Fibroblast of skin of back (primary cell): ENCODE measurements at places on chromosomes 4 and X.

DNA sequence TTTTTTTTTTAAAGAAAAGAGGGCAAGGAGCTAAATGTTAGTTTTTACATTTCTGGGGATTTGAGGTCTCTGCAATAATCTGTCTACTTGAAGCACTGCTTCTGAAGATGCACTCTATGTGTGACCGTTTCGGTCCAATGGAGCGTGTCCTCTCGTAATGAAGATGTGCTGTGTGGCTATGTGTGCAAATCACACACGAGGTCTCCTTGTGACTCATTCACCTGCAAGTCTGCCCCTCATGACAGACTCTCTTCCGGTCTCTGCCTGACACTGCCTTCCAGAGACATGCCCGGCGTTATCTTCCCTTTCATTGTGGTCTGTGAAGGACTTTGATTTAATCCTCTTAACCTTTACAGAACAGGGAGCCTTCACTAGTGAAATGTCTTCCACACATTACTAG lies 84.3 kb downstream of the TRAM1L1 start:
- no peak for DNase-seq

- DNase-seq = no peak
Measured at GRCh38 chr4:57076646-57077045, 33.5 kb downstream of the IGFBP7 start.

GRCh38 chrX:39631276-39632229 lies 466.2 kb downstream of the BCOR start:
- DNase-seq = no peak

GRCh38 chrX:132821974-132822633 lies 136.3 kb downstream of the HS6ST2 start:
- DNase-seq = no peak

GRCh38 chrX:116872931-116873330 lies 410.2 kb upstream of the CT83 start:
- peak; percentile 7 for DNase-seq

- no peak for DNase-seq
Measured at GRCh38 chrX:132758759-132759158, 199.7 kb downstream of the HS6ST2 start.

GRCh38 chrX:155048977-155049619 lies 21.8 kb downstream of the CMC4 start:
- DNase-seq = peak; percentile 34

DNA sequence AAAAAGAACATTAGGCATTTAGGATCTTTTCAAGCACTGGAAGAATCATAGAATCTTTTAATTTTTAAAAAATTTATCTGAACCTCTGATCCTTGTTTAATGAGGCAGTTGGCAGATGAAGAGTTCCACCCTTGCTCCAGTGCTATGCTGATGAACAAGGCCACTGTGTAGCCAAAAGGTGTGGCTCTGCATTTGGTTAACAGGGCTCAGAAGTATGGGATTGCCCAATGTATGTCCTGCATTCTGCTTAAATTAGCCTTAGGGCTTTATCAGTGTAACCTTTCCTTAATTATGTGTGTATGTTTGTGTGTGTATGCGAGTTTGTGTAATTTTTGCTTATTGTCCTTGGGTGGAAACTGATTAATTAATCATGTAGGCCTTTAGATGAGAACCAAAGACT lies 43.3 kb upstream of the PPM1K start:
- DNase-seq = no peak

GRCh38 chrX:42952621-42953020 lies 174.7 kb upstream of the PPP1R2C start:
- DNase-seq = no peak

- peak; percentile 36 for DNase-seq
Measured at GRCh38 chrX:20637351-20637750, 370.6 kb upstream of the RPS6KA3 start.

DNA sequence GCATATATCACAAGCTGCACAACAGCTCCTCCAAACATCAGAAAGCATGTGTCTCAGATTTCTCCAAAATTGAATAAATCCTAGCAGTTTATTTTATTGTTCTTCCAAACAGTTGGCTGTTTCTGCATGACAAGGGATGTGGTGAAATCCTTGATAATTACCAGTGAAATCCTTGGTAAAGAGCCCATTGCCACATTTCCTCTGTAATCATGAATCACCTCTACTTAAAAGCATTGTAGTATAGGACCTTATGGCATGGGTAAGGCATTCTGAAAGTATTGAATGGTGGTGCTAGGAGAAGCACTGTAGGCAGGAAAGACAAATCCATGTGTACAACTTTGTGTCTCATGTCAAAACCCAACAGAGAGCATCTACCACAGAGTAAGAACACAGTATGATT lies 135.8 kb upstream of the NDST3 start:
- DNase-seq = no peak

DNA sequence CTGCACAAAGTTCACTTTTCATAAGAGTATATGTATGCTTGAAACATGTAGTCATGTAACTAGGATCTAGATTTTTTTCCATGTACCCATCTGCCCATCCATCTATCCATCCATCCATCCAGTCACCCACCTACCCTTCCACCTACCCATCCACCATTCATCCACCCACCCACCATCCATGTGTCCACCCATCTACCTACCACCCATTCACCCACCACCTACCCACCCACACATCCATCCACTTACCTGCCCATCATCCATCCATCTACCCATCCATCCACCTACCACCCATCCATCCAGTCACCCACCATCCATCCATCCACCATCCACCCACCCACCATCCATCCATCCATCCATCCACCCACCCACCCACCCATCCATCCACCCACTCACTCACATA lies 121.8 kb upstream of the PSAPL1 start:
- DNase-seq = no peak

DNA sequence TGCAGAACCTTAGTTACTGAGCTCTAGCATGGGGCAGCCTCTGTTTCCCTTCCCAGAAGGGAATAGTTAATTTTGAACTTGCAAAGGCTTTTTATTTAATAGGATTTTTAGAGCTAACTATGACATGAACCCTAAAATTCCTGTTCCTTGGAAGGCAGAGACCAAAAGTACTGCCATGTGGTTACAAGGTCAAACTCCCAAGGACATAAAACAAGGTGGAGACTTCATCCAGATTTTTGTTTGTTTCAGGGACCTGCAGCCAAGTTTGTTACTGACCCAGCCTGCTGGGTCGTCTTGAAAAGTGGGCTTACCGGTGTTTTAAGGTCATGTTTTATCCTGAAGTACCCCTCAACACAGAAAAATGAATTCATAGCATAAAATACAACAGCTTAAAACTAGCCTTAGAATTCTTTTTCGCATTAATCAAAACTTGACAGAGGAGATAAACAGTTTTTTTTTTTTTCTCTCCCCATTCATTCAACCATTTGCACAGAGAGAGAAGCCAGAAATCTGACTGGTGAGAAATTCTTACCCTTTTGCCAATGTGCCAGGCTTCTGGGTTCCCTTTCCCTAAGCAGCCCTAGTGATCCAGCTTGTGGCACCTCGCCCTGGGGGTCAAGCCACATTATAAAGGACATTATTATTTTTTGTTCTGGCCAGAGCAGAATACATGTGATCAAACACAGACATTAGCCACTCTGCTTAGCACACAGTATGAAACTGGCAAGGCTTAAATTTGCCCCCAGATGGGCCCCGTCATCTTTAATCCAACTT lies 21.5 kb upstream of the GRPEL1 start:
- no peak for DNase-seq

DNA sequence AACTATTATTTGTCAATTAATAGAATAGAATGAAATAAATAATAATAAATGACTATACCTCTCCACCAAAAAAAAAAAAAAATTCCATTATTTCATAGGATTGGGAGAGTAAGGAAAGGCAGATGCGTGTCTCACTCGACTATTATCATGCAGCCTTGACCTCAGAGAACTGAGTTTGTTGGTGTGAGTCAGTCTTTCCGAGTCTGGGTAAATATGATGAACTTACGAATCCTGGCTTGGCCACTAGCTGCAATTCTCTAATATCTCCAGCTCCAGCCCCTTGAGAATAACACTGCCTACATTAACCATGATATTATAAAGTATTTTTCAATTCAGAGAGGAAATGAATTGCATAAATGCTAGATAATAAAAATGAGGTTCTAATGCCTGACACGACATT lies 46.6 kb upstream of the DHX15 start:
- DNase-seq = peak; percentile 39

DNA sequence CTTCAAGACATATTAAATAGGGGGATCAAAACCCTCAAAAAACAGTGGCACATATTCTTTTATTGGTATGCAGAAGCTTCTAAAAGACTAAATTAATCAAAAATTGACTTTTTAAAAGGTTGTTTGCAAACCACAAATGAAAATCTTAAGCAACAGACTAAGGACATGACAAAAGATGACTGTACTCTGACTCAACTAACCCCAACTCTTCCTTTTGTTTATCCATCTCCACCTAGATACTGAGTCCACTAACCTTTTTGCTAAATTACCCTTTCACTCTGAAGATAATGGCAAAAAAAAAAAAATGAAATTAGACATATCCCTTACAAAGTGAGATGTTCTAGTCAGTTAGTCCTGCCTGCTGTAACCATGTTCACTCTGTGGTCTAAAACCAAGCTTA lies 91.6 kb upstream of the NLRP2B start:
- DNase-seq = no peak

DNA sequence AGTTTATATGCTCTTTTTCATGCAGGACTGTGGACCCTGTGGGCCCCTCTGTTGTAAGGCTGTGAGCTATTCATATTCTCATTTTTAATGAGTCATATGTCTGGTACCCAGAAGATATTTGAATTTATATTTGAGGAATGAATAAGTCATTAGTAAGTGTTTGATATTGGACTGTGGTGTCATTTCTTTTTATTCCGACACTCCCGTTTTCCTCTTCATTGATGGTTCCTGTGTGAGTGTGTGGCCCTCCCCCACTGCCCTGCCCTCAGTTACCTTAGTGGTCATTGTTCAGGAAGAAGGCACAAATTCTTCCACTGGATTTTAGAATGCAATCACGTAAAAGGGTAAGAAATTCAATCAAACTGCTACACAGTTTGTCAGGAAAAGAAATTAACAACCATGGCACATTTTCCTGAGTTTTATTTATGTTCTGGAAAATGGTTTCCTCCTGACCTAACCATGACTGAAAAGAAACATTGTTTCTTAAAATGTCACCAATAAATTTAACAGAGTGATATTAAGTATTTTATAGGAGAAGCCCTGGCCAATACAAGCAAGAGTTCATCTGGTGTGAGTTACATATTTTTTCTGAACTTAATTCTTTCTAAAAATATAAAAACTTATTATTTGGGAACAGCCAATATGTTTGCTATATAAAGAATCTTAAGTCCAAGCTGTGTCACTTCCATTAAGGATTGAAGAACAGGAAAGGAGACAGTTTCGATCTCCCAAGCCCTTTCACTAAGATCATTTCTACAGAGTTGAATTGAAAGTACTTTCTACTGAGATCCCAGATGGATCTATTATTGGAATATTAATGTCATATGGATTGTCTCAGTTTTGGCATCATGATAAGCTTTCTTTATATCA lies 370.5 kb upstream of the ANXA10 start:
- DNase-seq = peak; percentile 67

DNA sequence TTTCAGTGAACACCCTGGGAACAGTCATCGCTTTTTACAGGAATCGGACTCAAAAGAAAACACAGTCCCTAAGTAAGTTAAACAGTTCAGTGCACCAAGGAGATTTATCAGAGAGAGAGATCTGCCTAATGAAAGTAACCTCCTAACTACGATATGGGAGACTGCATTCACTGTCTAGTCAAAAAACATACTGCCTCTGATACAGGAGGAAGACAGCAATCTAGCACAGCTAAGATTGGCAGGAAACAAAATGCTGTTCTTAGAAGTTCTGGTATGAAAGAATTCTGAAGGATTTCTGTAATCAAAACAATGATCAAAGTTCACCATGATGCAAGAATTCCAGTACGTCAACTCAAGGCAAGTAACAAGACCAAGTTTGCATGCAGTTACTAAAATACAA lies 92.8 kb downstream of the MAML3 start:
- DNase-seq = peak; percentile 48

- peak; percentile 48 for DNase-seq
Measured at GRCh38 chrX:23694606-23695005, 27.3 kb downstream of the PRDX4 start.

DNA sequence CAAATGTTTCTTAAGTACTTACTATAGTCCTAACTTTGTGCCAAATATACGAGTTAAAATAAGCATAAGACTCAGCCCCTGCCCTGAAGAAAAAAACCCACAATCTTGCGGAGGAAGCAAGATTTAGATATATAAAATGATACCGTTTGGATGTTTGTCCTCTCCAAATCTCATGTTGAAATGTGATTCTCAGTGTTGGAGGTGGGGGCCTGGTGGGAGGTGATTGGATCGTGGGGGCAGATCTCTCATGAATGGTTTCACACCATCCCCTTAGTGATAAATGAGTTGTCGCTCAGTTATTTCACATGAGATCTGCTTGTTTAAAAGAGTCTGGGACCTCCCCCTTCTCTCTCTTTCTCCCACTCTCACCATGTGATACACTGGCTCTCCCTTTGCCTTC lies 28.7 kb downstream of the EFHC2 start:
- no peak for DNase-seq

- DNase-seq = peak; percentile 28
Measured at GRCh38 chr4:130689181-130689580, 1593.2 kb downstream of the C4orf33 start.

DNA sequence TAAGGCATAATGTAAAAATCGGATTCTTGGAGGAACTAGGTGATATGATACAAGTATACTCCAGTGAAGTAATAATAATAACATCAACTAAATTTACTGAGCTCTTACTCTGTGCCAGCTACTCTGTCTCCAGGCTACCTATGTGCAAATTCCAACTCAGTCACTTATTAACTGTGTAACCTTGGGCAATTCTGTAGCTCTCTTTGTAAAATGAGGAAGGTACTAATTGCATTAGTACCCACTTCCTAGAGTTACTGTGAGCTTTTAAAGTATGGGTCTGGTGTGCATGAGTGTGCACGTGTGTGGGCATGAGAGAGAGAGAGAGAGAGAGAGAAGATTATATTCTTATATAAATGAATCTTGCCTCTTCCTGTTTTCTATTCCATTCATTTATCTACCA lies 169.9 kb downstream of the KCNIP4 start:
- no peak for DNase-seq

GRCh38 chr4:102836596-102836995 lies 9.2 kb upstream of the UBE2D3 start:
- DNase-seq = no peak

DNA sequence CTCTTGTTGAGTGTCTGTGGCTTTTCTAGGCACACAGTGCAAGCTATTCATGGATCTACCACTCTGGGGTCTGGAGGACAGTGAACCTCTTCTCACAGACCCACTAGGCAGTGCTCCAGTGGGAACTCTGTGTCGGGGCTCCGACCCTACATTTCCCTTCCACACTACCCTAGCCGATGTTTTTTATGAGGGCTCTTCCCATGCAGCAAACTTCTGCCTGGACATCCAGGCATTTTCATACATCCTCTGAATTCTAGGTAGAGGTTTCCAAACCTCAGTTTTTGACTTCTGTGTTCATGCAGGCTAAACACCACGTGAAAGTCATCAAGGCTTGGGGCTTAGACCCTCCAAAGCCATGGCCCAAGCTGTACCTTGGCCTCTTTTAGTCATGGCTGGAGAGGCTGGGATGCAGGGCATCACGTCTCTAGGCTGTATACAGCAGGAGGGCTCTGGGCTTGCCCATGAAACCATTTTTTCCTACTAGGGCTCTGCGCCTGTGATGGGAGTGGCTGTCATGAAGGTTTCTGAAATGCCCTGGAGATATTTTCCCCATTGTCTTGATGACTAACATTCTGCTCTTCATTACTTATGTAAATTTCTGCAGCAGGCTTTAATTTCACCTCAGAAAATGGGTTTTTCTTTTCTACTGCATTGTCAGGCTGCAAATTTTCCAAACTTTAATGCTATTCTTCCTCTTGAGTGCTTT lies 249.8 kb upstream of the CPEB2 start:
- no peak for DNase-seq

GRCh38 chr4:111847296-111848008 lies 297.8 kb upstream of the FAM241A start:
- no peak for DNase-seq
